Activated CD8-positive, alpha-beta T cell treated with anti-CD3 and anti-CD28 coated beads, Interleukin-2, amount 10 ng/mL, durations not matched to agents 7 days and 5 days (primary cell): ENCODE measurements at places on chromosomes 16 and 17. TPM values are rescaled to one million over a fixed set of nuclear protein-coding genes. Genes with fewer than 3 reads are reported as not detected.

- peak; percentile 62 for DNase-seq
- H3K36me3 ChIP-seq, result peaks cover 43% of the 10 kb centered on the region
- H3K4me3 ChIP-seq, result no peak overlapping the region
- no peaks in the 10 kb centered on the region for H3K27me3 ChIP-seq
- peaks cover 5% of the 10 kb centered on the region for H3K4me1 ChIP-seq
Observed at GRCh38 chr16:81696961-81697615, 82.0 kb upstream of the PLCG2 start.

DNA sequence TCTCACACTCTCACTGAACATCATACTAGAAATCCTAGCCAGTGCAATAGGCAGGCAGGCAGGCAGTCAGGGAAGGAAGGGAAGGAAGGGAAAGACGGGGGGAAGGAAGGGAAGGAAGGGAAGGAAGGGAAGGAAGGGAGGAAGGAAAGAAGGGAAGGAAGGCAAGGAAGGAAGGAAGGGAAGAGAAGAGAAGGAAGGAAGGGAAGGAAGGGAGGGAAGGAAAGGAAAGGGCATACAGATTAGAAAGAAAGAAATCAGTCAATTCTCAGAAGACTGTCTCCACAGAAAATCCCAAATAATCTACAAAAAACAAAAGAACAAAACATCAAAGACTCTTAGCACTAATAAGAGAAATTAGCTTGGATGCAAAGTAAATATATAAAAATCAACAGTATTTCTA, 93.9 kb downstream of the CPPED1 start:
- peaks cover under 1% of the 10 kb centered on the region for H3K36me3 ChIP-seq
- H3K4me3 ChIP-seq, result no peak overlapping the region
- no peaks in the 10 kb centered on the region for H3K4me1 ChIP-seq
- DNase-seq, result no peak

DNA sequence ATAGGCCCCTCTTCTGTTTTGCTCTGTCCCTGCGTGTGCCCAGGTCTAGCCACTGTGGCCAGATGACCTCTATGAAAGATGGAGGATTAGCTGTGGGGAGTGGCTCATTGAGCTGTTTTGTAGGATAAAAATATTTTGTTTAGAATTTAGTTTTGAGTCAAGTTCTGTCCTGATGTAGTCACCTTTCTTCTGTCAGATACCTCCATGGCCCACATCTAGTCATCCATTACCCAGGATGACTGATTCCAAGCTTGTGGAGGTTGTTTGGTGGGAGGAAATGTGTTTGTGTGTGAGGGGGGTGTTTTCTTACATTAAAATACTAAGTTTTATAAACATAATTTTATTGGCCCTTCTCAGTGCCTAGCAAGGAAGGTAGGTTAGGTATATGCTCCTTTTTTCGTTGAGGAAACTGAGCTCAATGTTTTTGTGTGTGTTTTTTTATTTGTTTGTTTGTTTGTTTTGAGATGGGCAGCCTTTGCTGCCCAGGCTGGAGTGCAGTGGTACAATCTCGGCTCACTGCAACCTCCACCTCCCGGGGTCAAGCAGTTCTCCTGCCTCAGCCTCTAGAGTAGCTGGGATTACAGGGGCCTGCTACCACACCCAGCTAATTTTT, 16.3 kb downstream of the SNX11 start:
- H3K36me3 ChIP-seq, result peaks cover 37% of the 10 kb centered on the region
- no peaks in the 10 kb centered on the region for H3K27me3 ChIP-seq
- DNase-seq, result no peak

- peaks cover 2% of the 10 kb centered on the region for H3K4me1 ChIP-seq
- no peak for DNase-seq
- no peak overlapping the region for H3K4me3 ChIP-seq
Observed at GRCh38 chr16:67104061-67104460, 5.7 kb upstream of the PHAF1 start.

NOXO1 gene
- not detected for total RNA-seq

IGFBP4 gene
- 28.7 TPM for total RNA-seq

PLLP gene
- 0.37 TPM for total RNA-seq
